CD4-positive, alpha-beta T cell treated with Interleukin-6 at 100 ng/mL for 8 hours (primary cell): ENCODE measurements at places on chromosomes 12 and 14.

- no peak for DNase-seq
These were observed 15.2 kb upstream of the ACTR6 start for GRCh38 chr12:100185361-100185894.

DNA sequence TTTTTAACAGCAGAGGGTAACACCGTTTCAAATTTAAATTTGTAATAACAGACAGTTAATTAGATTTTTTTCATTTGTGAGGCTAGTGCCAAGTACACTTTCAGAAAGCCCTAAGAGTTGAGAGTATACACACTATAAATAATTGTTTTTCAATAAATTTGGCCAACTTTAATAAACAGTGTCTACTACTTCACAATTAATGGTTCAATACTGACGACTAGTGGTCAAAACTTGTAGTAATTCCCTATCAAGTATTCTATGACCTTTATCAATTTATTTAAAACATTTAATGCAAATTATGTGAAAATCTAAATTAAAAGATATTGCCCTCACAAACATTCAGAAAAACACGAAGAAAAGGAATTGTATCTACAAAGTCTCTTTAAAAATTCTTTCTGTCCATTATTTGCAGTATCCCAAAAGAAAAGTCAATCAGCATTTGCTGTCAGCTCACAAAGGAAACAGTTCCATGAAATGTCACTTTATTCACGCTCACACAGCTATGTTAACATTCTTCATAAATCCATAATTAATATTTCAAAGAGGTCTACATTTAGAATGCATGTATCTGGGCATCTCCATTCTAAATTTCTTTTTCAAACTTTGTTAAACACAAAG, 91.2 kb downstream of the CEP128 start:
- peak; percentile 1 for DNase-seq

- DNase-seq: no peak
These were observed 211.1 kb downstream of the ITPR2 start for GRCh38 chr12:26621932-26622331.

- no peak for DNase-seq
These were observed 65.1 kb upstream of the TBX3 start for GRCh38 chr12:114749065-114749464.

DNA sequence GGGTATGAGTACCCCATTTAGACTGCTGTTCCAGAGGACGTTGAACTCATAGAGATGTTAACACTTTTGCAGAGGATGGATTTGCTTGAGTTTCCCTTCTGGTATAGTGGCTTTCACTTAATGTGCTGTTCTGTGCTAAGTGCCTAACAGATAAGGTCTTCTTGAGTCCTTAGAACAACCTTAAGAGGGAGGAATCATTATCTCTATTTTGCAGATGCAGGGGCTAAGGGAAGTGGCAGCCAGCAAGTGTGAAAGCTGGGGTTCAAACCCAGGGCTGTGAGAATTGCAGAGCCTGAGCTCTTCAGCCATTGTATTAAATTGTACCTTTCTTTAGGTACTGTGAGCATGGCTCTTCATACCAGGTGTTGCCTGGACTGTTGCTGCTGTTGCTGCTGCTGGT, 122.1 kb upstream of the NRXN3 start:
- DNase-seq: no peak

DNA sequence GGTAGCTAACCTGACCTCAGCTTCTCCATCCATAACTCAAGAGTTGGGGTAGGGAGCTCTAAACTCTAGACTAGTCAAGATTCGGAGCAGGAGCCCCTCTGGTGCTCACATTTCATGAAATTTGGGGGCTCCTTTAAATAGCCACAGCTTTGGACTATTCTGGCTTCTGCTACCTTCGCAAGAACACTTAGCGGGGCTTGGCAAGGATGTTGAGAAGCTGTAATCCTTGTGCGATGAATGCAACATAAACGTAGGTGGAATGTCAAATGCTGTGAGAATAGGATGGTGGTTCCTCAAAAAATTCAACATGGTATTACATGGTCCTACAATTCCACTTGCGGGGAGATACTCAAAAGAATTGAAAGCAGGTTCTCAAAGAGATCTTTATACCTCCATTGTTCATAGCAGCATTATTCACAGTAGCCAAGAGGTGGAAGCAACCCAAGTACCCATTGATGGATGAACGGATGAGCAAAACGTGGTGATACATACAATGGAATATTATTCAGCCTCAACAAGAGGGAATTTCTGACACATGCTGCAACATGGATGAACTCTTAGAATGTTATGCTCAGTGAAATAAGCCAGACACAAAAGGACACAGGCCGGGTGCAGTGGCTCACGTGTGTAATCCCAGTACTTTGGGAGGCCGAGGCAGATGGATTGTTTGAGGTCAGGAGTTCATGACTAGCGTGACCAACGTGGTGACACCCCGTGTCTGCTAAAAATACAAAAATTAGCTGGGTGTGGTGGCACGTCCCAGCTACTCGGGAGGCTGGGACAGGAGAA, 73.8 kb downstream of the ACTN1 start:
- DNase-seq: no peak

DNA sequence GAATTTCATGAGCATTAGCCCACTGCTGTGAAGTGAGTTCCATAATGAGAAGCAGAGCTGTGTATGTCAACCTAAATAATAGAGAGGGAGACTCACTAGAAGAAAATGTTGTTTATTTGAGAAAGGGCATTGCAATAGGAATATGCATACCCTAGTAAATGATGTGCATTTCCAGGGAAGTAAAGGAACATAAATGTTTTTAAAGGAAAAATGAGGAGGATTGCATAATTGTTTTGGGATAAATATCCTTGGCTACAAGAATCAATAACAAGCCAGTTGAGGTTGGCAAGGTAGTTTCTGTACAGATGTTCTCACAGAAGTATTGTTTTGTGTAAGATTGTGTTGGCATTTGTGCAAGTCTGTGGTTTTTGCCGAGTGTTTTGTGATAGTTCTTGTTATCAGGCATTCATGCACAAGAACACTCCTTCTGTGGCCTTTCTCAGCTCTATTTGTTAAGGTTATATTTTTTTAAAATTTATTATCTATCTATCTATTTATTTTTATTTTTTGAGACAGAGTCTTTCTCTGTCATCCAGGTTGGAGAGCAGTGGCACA, 47.1 kb downstream of the EMP1 start:
- no peak for DNase-seq

DNA sequence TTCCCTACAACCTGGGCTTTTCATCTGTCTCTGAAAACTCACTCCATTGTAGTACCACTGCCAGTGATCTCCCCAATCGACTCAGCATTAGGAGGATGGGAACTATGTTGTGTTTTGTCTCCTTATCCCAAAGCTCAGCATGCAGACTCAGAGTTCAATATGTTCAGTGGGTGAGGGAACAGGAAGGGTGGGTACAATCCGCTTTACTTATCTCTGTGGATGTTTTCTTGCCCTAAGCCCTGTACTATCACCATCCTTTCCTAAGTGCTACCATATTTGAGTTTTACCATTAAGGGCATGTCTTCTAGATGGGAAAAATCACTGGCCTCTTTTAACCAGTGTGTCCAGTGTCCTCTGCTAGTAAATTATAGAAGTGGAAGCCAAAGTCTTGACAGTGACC, 107.1 kb downstream of the PPM1H start:
- no peak for DNase-seq

DNA sequence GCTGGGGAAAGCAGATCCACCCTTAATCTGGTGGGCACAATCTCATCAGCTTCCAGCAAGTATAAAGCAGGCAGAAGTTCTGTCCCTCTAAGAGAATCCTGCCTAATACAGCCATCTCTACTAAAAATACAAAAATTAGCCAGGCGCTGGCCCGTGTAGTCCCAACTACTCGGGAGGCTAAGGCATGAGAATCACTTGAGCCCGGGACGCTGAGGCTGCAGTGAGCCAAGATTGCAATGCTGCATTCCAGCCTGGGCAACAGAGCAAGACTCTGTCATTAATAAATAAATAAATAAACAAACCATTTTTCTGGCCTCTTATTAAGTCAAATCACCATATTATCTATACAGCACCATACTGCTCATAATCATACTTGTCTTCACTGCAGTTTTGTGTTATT, 111.2 kb downstream of the MED13L start:
- no peak for DNase-seq

DNA sequence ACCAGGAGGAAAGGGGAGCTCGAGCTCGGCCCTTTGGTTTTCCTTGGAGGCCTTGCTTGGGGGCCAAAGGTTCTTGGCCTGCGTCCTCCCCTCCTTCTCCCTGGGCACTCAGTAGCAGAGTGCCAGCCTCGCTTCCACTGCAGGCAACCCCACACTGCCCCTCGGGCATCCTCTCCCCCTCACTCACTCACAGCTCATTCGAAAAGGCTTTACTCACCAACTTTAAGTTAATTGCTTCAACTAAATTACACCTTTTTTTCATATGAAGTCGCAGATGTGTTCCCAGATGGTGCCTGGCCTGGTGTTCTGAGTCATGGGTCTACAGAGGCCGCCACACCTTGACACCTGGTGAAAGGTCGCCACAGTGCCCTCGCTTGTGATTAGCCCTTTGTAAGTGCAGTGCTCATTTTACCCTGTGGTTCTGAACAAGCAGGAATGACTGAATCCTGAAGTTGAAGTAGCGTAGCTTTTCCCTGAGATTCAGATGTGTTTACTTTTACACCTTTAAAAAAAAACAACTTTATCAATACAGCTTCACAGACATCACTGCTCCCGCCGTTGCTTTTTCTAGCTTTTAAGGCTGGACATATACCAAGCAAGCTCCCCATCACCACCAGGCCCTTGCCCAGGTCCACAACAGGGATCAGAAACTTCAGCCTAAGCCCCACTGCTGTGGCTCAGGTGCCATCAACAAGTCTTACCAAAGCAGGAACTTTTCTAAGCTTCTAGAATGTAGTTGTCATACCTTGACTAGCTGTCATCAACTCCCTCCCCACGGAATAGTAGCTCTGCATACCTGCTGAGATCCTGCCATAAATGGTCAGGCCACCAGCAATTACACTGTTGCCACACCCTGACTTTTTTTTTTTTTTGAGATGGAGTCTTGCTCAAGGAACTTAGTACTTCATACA, 20.3 kb upstream of the ADIPOR2 start:
- DNase-seq: no peak

DNA sequence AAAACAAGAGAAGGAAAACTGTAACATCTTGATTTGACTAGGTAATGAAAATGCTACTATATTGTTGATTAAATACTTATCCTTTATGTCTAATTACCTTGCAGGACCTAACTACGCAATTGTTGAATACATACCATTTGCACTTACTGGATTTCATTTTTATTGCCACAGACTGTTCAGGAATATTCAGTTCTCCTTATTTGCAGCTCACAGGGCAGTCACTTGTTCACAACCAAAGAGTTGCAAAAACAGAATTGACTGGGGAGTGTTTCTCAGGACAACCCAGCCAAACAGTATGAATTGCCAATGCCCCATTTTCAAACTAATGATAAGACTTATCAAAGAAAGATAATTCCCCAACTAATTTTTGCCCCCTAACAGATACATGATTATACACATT, 49.4 kb downstream of the CIT start:
- no peak for DNase-seq

GRCh38 chr12:30569426-30569825, 126.2 kb downstream of the IPO8 start:
- no peak for DNase-seq

- no peak for DNase-seq
These were observed 79.6 kb downstream of the PITPNM2 start for GRCh38 chr12:123071099-123071800.

GRCh38 chr12:119060847-119061796, 79.8 kb downstream of the SRRM4 start:
- no peak for DNase-seq

- DNase-seq: no peak
These were observed 343.5 kb upstream of the RGS6 start for GRCh38 chr14:71588576-71589215.

DNA sequence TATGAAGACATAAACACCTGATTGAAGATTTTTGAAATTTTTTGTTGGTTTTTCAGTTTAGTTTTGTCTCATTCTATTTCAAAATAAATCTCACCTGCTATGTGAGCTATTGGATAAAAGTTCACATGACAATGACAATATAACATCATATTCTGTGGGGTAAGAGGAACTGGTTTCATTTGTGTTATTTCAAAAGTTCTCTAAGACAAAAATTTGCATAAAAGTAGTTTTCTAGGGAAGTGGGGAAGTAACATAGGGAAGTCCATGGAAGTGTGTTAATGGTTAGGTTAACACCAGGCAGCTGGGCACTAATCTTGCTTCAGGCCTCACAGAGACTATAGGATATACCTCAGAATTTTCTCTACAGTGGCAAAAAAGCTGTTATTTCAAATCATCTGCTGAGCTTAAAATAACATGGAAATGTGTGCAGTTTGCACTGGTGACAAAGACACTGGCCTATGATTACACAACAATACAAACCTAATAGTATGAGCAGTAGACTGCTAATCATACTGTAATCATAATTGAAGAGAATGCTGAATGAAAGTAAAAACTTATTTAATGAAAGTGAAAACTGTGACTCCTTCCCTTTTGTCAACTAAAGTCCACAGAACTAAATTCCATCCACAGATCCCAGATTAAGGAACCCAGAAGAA, 710.6 kb upstream of the TMEM132C start:
- DNase-seq: no peak

DNA sequence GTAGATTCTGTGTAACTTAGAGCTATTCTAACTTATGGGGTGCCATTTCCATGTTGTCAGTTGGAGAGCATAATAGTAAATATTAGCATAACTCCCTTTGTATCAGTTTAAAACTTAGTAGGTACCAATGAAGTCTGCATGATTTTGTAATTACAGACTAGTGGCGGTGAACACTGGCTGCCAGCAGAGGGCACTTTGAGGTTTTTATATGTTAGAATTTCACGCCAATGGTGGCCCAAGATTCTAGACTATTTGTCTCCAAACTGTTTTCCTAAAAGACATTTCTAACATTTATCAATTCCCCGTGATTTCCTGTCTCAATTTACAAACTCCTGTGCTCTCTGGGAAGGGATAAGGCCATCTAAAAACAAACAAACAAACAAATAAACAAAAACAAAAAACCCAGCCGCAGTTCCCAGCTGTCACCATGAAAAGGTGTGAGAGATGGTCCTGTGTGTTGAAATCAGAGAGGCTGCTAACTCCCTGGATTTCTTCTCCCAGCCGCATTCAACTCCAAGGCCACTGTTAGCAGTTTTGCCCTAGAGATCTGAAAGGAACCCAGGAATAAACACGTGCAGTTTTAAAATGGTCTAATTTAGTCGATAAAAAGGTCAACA, 57.6 kb downstream of the BRMS1L start:
- DNase-seq: no peak

DNA sequence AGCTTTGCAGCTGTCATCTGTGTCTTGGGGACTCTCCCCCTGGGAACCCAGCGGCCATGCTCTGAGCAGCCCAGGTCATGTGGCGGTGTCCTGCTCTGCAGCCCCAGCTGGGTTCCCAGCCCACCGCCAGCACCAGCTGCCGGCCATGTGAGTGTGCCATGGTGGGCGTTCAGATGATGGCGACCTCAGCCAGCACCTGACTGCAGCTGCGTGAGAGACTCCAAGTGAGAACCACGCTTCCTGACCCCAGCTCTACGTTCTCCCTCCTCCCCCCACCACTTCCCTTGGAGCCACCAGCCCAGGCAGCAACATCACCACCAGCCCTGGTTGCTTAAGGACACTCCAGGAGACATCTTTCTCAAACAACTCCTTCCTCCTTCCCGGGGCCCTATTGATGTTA, 68.8 kb downstream of the SLC24A4 start:
- DNase-seq: no peak

- peak; percentile 48 for DNase-seq
These were observed 1.6 kb upstream of the CDKN1B start for GRCh38 chr12:12715459-12716150.

GRCh38 chr12:48671231-48671856, 10.7 kb downstream of the KANSL2 start:
- DNase-seq: no peak

- DNase-seq: no peak
These were observed 121.9 kb downstream of the CAND1 start for GRCh38 chr12:67391034-67391433.

GRCh38 chr12:119082496-119082895, 96.2 kb upstream of the HSPB8 start:
- DNase-seq: no peak
